Activated CD4-positive, alpha-beta T cell treated with anti-CD3 and anti-CD28 coated beads, Interleukin-2, amount 50 U/mL, for 24 hours (primary cell): ENCODE measurements at places on chromosomes 4 and X.
A peak's percentile ranks its signal among the peaks of the same experiment; 100 is the strongest.

DNA sequence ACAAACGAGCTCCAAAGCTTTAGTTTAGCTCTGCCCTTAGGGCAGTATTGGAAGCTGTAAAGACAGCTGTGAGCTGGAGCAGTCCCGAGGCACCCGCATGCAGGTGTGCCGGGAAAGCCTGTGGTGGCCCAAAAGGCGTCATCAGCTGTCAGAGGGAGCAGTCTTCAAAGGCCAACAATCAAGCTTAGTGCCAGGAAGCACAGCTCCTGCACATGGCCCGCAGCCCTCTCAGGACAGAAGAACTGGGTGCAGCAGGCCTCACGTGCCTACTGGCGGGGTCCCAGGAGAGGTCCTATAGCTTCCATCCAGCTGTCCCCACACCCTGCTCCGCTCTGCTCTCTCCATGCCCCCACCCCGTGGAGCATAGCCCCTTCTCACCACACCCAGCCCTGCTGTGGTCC lies 92.2 kb upstream of the TRIM2 start:
- DNase-seq = no peak

DNA sequence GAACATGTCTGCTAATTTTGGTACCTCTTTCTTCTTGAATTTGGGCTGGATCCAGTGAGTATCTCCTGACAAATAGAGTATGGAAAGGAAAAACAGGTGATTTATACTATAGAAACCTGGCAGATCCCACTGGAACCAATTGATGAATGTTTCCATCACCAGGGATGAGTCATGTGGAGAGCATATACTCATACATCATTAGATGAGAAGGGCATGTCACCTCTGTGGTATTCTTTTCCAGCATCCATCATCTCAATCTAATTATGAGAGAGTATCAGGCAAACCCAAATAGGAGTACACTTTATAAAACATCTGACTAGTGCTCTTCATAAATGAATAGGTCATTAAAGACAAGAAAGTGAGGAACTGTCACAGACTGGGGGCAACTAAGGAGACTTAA lies 90.7 kb downstream of the CLDN22 start:
- no peak for DNase-seq

- no peak for DNase-seq
These were observed 4.4 kb upstream of the MAEA start for GRCh38 chr4:1285151-1285789.

GRCh38 chr4:85370400-85371032 lies 104.4 kb upstream of the ARHGAP24 start:
- DNase-seq = no peak

GRCh38 chr4:119317990-119318389 lies 3.9 kb downstream of the FABP2 start:
- no peak for DNase-seq

DNA sequence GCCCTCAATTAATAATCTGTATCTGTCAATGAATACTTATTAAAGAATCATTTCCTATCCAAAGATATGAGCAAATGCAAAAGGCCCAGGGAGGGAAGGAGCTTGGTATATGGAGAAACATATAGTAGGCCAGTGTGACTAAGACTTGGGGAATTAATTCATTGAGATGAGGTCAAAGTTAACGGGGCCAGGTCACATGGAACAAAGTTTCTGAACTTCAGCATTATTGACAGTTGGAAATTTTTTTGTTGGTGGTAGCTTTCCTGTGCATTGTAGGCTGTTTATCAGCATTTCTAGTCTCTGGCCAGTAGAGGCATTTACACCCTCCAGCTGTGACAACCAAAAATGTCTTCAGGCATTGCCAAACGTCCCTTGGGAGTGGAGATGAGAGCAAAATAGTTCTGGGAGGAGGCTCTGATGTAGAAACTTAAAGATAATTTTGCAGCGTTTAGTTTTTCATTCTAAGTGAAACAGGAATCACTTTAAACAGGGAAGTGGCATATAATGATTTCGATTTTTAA lies 202.0 kb downstream of the SLC4A4 start:
- DNase-seq = no peak

GRCh38 chr4:24213961-24214360 lies 324.1 kb upstream of the PPARGC1A start:
- DNase-seq = no peak

GRCh38 chr4:139711461-139711860 lies 45.8 kb downstream of the MGST2 start:
- DNase-seq = no peak

GRCh38 chrX:47664737-47665136 lies 5.8 kb upstream of the UXT start:
- no peak for DNase-seq

GRCh38 chr4:178068136-178068535 lies 625.9 kb upstream of the AGA start:
- DNase-seq = no peak

DNA sequence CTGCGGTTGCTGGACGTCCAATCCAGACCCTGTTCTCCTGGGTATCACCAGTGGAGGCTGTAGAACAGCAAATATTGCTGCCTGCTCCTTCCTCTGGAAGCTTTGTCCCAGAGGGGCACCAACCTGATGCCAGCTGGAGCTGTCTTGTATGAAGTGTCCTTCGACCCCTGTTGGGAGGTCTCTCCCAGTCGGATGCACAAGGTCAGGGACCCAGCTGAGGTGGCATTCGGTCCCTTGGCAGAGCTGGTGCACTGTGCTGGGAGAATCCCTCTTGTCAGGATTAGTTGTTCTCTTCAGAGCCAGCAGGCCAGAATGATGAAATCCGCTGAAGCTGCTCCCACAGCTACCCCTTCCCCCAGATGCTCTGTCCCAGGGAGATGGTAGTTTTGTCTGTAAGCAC lies 110.3 kb upstream of the ZXDB start:
- no peak for DNase-seq

GRCh38 chrX:1502241-1502640 lies 34.7 kb downstream of the P2RY8 start:
- DNase-seq = no peak

DNA sequence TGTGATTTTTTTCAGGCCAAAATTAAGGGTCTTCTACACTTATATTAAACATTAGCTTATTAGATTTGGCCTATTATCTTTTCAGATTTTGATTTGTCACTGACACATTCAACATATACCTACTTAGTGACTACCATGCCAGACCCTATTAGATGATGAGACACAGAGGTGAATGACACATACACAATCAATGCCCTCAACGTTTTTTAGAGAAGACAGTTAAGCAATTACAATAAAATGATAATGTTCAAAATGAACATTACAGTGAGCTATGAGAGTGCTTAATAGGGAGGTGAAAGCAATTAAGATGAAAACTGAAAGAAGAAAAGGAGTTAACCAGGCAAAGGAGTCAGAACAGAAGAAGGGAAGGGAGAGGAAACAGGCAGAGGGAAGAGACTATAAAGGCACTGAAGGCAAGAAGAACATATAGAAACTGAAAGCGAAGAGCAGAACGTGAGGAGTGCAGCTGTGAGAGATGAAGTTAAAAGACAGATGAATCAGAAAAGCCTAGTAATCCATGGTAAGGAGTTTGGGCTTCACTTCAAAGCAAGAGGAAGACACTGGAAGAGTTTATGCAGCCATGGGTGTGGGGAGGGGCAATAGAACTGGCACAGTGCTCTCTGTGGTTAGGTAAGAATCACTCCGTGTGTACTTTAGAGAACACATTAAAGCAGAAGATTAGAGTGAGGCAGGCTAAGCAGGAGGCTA lies 119.0 kb downstream of the REELD1 start:
- DNase-seq = peak; percentile 21

DNA sequence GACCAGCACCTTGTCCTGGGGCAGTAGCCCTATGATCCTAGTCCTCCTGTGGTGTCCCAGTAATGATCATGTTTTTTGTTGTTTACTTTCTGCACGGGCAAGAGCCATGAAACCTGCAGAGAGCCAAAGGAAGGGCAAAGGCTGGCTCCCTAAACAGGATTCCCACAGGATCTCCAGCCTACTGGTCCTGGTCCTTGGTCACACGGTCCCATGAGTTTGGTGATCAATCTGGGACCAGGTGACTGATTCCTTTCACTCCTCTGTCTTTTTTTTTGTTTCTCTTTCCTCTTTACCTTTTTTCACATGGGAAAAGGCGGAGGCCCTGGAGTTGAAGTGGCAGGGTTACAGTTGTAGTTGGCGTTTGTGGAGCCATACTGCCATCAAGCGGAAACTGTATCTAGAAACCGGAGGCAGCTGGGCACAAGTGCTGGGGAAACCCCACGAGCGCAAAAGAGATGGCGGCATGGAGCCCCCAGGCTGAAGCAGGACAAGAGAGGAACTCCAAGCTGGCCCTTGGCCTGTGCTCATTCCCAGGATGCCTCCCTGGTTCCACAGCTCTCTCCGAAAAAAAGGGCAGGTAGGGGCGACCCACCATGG lies 34.6 kb downstream of the NBDY start:
- no peak for DNase-seq

DNA sequence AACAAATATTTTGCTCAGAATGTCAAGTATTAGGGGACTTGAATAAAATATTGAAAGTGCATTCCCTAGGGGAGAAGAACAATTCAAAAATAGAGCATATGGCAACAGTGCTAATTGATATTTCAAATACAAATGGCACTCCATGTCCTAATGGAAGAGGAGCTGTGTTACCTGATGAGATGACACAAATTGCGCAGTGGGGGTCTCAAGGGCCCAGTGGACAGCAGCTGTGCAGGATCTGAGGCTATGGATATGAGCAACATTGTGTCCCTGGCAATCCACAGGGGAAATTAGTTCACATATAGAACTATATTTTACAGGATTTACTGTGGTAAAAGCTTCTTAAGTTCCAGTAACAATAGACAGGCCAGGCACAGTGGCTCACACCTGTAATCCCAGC lies 17.4 kb upstream of the USP46 start:
- no peak for DNase-seq

GRCh38 chr4:148653681-148654080 lies 211.5 kb upstream of the NR3C2 start:
- DNase-seq = no peak

DNA sequence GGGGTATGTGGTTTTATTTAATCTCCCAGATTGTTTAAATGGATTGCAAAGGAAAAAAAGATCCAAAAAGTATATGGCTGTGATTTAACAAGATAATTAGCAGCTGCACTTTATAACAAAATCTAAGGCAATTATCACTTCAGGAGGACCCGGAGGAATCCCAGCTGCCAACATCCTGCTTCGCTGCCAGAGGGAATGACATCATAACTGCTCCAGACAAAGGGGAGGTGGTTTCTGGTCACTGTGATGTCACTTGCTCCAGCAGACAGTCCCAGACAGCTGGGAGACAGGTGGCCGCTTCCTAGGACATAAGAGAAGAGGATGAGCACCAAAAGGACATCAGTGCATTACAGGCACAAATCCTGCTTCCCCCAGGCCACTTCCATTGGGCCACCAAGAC lies 371.0 kb downstream of the BCOR start:
- DNase-seq = no peak

DNA sequence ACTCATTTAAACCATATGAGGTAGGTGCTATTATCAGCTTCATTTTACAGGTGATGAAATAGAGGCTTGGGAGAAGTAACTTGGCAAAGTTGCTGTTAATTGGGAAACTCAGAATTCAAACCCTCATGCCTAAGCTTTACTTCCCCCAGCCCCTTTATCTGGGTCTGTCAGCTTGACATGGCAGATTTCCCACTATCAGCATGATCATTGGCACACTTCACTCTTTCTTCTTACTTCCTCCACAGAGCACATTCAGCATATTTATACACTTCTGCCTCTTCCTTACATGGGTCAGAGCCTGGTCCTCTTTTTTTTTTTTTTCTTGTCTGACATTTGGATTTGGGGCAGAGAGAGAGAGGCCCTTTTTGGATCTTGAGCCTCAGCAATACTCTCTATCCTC lies 56.5 kb upstream of the ARX start:
- DNase-seq = no peak

DNA sequence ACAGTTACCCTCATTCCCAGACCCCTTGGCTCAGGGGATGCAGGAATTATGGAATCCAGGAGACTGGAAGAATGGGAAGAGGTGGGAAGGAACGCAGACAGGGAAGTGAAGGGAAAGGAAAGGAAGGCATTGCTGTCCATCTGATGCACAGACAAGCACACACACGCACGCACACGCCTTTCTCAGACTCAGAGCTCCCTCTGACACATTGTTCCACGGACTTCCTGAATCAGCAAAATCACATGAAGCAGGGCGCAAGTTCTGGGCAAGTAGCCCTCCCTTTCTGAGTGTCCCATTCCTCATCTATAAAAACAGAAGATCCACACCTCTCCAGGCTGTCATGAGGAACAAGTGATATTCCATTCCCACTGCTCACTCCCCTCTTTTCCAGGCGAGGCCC lies 13.2 kb downstream of the IQSEC2 start:
- no peak for DNase-seq

DNA sequence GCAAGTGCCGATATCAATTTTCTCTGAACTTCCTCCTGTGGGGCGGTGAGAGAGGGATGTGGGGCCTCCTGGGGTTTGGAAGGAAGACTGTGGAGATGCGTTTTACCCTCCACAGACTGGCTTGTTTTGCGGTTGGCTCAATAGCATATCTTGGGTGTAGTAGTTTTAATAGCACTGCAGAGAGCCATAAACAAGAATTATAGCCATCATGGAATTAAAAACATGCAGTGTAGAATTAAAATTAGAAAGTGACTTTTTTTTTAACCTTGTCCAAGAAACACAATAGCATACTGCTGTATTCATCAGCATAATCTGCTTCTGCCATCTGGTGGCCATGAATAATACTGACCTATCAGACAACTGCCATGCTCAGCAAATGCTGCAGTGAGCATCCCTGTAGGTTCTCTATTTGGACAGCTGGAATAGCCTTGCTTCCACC lies 47.3 kb upstream of the SCML1 start:
- no peak for DNase-seq

- DNase-seq = no peak
These were observed 66.9 kb downstream of the SYNPO2 start for GRCh38 chr4:118955515-118955914.

DNA sequence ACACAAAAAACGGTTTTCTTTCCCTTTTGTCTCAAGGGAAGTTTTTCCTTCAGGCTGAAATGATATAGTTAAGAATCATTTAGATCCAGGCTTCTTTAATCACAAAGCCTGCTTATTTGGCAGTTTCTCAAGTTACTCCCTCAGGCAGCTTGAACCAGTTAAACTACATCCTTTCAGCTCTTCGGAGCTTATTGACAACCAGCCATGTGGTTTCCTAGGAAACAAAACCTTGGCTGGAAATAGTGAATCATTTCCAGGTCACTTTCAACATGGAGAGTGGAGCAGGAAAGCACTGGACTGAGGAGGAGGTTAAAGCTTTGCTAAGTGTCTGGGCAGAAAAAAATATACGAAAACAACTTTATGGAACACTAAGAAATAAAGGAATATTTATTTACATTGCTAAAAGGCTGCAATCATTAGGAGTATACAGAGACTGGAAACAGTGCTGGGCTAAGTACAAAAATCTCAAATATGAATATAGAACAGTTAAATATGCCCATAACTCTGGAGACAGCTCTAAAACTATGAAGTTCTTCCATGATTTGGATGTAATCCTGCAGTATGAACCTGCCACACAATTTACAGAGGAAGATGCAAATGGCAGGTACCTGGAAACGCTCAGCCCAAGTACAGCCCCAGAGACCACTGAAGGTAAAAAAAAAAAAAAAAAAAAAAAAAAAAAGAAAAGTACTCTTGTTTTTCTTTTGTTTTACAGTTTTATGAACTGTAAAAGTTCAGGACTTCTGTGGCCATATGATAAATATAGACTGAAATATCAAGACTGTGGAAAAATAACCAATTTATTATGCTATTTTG lies 23.2 kb upstream of the AASDH start:
- DNase-seq = no peak

GRCh38 chr4:47650584-47651130 lies 165.6 kb downstream of the ATP10D start:
- no peak for DNase-seq

- DNase-seq = no peak
These were observed 222.2 kb downstream of the DCTD start for GRCh38 chr4:182695009-182695408.
